ENCODE measurements at places on chromosomes 16 and 17. TPM values are rescaled to one million over a fixed set of nuclear protein-coding genes. Genes with fewer than 3 reads are reported as not detected.

DNA sequence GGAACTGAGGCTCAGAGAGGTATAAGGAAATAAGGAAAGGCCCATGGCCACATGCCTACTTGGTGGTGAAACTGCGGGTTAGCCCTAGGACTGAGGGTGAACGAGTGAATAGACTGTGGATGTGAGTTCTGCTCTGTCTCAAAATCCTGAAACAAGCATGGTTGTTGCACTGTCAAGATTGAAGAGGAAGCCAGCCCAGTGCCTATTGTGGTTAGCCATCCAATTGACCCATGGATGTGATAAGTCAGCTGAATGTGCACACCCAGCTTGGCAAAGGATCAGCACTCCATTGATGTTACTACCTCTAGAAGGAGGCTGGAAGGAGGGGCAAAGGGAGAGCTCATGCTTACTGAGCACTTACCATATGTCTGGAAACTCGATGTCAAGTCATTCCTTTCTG, 4.5 kb downstream of the TMEM114 start:
- DNase-seq = no peak

GRCh38 chr17:75565066-75565465, 22.5 kb upstream of the MYO15B start:
- no peak for DNase-seq

Gene NHERF2
- total RNA-seq = 64.6 TPM

- peak; percentile 17 for DNase-seq
Measured at GRCh38 chr16:67216612-67217490, 10.1 kb upstream of the TMEM208 start.

Gene CLEC3A
- not detected for total RNA-seq

GRCh38 chr17:44424828-44425461, 35.5 kb upstream of the ITGA2B start:
- no peak for DNase-seq

GRCh38 chr17:413016-413350, 60.4 kb upstream of the RPH3AL start:
- DNase-seq = no peak

DNA sequence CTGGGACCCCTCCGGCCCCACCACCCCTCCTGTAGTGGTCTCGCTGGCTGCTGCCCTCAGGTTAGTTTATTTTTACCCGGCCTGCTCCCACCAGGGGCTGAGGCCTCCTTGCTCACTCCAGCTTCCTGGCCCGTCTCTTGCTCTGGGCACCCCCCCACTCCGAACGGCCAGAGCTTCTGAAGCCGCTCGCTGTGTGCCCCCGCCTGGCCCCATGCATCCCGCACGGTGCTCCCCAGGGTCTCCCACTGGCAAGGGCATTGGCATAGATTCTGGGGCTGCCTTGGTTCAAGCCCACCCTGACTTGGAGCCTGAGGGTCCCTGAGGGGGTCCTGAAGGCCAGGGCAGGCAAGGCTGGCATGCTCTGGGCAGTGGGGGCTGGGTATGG, 186.4 kb downstream of the SEC14L1 start:
- DNase-seq = no peak

GRCh38 chr16:59432896-59433295, 698.8 kb upstream of the GOT2 start:
- DNase-seq = no peak

GRCh38 chr17:58920773-58921172, 165.1 kb downstream of the PPM1E start:
- DNase-seq = no peak

DNA sequence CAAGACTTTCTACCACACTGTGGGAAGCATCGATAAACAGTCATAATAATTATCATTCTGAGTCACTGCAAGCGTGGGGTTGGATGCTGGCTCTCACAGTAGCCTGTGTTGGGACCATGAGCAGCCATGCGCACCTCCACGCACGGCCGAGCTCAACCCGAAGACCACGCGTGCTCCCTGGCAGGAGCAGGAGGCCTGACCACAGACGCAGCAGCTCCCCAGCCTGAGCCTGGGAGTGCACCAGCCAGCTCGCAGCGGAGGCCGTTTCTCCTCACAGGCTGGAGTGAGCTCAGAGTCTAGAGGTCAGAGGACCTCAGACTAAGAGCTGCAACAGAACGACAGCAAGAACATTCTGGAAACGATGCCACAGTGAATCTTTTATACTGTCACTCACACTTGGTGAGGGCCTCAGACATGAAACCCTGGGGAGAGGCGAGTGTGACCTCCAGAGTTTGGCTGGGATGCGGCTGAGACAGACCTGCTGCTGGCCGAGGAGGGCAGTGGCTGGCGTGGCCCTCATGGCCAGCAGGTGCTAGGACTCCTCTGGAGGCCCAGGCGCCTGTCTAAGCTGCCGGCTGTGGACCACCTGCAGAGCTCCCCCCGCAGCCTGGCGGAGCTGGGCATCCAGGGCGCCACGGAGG, 6.0 kb downstream of the NDUFAF8 start:
- no peak for DNase-seq

DNA sequence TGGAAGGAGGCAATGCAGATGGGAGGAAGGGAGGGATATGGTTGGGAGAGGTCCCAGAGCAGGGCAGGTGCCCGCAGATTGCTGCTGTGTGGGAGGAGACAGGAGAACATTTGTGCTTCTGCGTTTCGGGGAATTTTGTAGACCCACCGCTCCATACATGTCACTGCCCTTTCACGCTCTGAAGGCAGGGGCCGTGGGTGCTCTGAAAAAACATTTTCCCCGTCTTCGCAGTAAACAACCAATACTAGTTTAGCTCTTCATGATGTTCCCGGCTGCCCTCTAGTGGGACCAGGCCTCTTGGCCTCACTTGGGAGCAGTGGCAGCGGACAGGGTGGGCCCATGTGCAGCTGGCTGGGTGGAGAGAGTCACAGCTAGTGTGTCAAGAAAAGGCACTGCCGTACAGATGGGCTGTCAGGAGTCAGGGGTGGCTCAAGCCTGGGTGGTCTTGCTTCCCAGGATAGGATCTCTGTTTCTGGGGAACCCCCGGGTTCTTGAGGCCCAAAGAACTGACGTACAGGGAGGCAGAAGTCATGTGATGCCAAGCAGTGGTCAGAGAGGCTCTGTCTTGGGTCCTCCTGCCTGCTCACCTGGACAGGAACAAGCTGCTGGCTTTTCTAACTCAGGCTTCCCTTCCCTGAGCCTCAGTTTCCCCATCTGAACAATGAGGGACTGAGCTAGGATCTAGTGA, 46.5 kb upstream of the CPNE2 start:
- DNase-seq = peak; percentile 36

- DNase-seq = no peak
Measured at GRCh38 chr16:14041164-14041563, 30.0 kb upstream of the MRTFB start.

DNA sequence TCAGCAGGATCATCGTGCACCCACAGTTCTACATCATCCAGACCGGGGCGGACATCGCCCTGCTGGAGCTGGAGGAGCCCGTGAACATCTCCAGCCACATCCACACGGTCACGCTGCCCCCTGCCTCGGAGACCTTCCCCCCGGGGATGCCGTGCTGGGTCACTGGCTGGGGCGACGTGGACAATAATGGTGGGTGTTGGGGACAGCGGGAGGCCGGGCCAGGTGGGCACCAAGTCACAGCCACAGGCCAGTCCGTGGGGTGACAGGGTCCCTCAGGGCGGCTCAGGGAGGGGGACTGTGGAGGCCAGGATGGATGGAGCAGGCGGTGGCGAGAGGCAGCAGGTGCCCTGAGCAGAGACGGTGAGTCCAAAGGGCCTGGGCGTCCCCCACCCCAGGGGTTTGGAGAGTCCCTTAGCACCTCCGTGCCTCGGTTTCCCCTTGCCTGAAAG, 1.0 kb downstream of the TPSD1 start:
- DNase-seq = no peak

DNA sequence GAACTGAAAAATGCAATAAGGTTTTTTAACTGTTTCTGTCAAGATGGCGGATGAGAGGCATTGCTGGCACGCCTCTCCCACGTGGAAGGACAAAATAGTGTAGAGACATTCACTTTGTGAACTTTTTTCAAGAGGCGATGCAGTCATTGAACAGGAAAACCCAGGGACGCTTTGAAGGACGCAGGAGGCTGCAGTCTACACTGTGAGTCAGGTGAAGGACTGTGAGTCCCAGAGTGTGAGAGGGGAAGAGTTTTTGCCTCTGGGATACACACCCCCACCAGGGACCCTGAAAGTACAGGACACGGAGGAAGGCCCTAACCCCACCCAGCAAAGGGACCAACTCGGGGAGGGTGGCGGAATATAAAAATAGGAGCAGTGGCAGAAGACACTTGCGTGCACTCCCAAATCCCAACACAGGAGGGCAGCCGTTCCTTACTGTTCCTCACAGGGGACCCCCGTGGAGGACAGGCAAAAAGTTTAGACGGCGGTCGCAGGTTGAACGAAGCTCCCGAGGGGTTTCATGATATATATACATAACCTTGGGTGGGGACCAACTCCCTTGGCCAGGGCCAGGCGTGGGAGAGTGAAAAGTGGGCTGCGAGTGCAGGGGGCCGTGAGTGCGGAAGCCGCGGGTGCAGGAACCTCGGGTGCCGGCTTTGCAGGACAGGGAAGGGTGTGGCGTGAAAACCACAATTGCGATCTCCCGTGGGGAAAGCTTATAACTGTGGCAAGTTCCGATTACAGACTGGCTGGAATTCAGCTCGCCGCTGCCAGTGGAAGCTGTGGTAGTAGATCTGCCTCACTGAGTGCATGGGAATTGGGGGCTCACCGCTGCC, 82.0 kb upstream of the ALOX12 start:
- peak; percentile 63 for DNase-seq

- DNase-seq = no peak
Measured at GRCh38 chr16:89742948-89743347, 21.6 kb downstream of the ZNF276 start.

Gene CSH2
- not detected for total RNA-seq

Gene CA5A
- not detected for total RNA-seq

DNA sequence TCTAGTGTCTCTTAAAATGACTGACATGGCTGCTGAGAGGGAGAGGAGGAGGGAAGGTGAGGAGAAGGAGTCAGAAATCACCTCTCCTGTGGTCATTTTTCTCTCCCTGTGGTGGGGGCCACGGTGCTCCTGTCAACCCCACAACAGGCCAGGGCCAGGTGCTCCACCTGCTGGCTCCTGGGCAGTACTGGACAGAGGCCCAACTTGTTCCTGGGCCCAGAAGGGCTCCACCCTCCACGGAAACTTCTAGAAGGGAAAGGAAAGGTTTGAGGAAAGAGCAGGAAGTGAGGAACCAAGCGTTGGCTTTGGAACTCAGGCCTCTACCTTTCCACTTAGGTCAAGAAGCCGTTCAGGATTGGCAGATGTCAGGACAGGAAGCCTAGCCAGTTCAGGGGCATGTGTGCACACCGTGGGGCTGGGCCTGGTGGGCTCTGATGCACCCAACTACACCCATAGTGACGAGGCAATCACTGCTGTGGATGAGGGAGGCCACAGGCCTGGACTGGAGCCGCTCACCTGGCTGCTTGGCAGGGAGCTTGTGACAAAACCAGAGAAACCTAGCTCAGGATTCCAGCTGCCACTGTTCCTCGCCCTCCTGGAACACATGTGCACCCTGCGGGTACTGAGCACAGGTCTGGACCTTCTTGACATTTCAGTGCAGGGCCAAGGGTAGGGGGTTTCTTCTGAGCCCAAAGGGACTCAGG, 36.1 kb downstream of the WNT3 start:
- peak; percentile 26 for DNase-seq

- no peak for DNase-seq
Measured at GRCh38 chr16:7820816-7821215, 488.2 kb downstream of the RBFOX1 start.

Gene TP53TG3F
- total RNA-seq = not detected

Gene CPHXL
- total RNA-seq = not detected

Gene OR2C1
- total RNA-seq = not detected

GRCh38 chr17:29060475-29060874, 17.5 kb downstream of the PIPOX start:
- DNase-seq = no peak

DNA sequence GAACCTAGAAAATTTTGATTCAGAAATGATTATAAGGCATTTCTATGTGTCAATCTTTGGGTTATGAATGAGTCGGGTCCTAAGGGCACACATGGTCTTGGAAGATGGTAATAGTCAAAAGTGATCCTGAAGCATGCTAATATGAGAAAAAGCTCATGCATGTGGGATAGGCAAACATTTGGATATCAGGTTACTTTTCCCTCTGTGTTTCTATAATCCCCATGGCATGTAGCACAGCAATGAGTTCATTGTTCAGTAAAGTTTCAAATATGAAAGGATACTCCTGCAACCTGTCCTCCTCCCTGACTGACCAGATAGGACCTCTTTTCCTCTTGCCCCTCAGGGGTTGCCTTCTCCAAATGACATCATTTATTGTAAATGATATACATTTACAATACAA, 249.9 kb upstream of the MON1B start:
- no peak for DNase-seq

DNA sequence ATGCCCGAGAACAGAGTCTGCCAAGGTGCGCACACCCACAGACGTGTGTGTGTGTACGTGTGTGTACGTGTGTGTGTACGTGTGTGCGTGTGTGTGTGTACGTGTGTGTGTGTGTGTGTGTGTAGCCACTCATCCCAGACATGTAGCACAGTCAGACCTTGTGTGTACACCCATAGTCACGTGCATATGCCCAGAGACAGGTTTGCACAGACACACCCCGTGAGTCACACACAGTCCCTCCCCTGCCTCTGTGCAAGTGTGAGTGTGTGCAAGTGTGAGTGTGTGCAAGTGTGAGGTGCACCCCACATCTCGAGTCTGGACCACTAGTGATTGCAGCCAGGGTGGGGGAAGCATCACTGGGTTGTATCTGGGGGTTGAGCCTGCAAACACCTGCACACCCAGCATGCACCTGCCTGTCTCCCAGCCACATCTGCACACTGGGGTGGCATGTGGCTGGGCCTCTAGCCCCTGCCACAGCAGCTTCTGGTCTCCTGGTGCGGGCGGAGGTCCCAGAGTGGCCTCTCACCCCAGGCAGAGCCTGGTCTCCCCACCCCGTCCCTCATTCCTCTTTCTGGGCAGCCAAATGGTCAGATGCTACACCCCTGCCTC, 23.6 kb downstream of the BAHCC1 start:
- DNase-seq = no peak

- no peak for DNase-seq
Measured at GRCh38 chr17:9363440-9364350, 211.9 kb downstream of the STX8 start.

DNA sequence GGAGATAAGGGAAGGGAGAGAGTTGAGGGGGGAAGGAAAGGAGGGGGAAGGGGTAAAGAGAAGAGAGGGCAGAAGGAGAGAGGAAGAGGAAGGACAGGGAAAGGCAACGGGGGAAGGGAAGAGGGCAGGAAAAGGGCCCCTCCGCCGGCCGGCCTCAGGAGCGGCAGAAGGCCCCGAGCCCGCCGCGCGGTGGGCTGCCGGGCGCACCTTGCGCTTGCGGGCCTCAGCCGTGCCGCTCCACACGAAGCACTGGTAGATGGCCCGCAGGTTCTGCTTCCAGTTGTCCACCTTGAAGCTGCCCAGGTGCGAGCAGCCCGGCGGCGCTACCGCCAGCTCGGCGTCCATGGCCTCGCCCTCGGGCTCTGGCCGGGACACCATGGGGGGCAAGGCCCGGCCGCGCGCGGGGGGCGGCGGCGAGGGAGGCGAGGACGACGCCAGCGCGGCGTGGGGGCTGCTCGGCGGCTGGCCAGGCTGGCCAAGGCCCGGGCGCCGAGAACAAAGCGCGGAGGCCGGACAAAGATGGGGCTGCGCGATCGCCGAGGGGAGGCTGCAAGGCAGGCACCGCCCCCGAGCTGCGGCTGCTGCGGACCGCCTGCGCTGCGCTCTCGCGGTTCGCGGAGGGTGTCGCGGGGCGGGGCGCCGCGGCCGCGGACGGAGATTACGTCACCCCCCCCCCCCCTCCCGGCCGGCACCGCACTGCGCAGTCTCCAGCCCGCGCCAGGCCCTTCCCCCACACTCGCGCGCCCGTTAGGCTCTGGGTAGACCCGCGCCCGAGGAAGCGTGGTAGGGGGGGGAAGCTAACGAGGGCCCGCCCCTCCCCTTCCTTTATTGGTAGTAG, at the start of gene USP22:
Gene USP22 (minus strand): TSS at position 554 of the 838 bp plus-strand sequence. CDS start 176 bp downstream, at position 378.
- no peak for DNase-seq

GRCh38 chr17:49618028-49618611, 42.4 kb downstream of the NXPH3 start:
- DNase-seq = no peak
